ENCODE measurements at places on chromosomes 3 and 15.

DNA sequence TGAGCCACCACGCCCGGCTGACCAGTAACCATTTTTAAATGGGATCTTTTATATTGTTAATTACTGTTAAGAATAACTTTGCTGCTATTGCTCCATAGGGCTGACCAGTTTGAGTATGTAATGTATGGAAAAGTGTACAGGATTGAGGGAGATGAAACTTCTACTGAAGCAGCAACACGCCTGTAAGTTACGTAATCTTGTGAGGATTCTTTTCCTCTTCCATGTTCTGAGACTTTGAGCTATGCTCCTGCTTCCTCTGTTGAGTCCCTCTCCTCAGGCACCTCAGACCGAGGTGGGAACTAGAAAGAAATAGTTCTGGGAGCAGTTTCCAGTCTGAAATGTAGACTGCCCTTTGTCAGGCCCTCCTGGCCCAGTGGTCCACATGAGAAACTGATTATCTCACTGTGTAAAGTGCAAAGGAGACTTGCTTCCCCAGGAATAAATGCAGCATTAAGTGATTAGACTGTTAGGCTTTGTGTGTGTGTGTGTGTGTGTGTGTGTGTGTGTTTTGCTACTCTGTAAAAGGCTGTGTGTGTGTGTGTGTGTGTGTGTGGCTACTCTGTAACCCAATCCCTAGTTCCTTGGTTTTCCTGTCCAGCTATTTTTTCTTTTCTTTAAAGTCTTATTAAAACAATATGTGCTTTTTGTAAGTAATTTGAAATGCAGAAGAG, 5.2 kb downstream of the POLR2H start:
- no peak for DNase-seq

DNA sequence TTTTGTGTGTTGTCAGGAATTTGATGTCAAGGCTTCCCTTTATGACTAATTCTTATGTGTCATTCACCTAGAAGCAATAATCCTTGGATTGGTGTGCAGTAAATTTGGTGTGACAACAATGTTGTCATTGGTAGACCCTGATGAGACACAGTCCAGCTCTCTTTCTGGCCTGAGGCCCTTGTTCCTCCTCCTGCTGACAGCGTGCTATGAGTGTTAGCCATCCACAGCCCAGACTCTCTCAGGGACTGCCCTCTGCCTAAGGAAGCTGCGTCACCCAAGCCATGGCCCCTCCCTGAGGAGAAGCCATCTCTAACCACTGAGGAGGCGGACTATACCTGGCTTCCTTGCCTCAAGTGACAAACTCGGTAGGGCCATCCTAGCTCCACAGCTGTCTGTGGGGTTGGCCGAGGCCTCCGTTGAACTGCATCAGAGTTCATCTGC, 13.3 kb upstream of the TM4SF1 start:
- no peak for DNase-seq

GRCh38 chr3:151402349-151402748, 17.8 kb upstream of the P2RY12 start:
- DNase-seq = no peak

GRCh38 chr3:132352556-132353143, 35.4 kb downstream of the ACP3 start:
- peak; percentile 15 for DNase-seq

GRCh38 chr3:145118303-145118702, 1042.7 kb downstream of the PLOD2 start:
- no peak for DNase-seq

DNA sequence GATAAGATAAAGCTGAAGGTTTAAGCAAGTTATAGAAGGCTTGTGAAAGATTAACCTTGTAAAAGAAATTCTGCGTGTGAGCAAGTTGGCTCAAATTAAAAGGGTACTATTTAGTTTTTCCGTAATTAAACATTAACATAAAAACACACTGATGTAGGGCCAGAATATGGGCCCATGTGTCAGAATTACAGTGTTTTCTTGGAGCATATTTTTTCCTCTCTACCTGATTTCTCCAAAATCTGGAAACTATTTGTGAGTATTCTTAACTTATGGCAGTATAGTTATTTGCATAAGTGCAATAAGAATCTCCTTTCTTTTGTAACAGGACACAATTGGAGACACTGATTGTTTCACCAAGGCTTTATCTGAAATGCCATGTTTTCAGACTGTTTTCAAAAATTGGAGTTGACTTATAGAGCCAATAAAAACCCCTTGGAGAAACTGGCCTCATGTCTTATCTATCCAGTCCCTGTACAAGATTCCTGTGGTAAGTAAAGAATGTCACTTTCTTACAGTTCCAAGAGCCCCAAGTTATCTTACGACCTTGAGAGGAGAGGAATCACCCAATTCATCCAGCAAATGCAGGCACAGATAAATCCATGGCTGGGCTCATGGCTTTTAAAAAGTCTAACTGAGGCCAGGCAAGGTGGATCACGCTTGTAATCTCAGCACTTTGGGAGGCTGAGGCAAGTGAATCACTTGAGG, 47.8 kb upstream of the P2RY1 start:
- no peak for DNase-seq

DNA sequence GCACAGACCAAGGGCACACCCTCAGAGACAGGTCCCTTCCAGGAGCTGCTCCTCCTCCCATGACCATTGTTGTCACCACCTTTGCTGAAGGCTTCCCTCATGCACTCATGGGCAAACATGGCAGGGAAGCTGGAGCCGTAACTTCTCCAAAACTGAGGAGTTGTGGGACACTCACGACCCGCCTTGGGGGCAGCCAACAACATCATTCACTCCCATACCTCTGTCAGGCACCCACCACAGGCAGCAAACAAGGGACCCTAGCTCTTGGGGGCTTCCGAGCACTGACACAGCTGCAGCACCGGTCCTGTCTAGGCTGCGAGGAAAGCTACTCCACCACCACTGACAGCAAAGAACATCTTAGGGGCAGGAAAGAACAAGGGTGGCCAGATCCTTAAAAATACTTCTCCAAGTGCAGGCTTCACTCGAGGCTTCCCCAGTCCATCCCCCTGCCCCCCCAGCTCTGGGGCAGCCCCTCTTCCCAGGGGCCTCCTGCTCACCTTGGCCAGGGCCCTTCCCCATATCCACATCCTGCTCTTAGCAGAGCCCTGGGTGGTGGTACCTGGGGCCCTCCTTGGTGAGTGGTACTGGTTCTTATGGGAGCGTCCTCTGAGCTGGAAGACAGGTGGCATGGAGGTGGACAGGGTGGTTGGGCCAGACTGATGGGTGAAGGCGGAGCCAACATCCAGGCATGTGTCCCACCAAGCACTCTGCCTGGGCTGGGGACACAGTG, 28.0 kb upstream of the DUSP7 start:
- no peak for DNase-seq

GRCh38 chr3:190642016-190642415, 128.1 kb downstream of the IL1RAP start:
- DNase-seq = no peak

DNA sequence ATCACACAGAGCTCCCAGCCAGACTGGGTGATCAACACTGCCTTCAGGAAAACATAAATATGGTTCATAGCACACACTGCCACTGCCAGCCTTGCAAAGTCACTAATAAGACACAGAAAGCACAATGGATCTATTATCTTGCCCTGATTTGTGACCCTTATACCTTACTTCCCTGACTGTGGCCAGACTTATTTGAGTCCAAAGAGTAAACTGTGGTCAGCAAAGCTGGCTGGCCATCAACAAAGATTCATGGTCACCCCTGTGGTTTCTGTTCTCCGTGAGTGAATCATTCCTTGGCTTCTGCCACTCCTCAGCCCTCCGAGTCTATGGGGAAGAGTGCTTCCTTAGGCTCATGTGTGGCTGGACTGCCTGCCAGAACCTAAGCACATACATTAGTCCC, 437.7 kb downstream of the RAP2B start:
- peak; percentile 48 for DNase-seq

DNA sequence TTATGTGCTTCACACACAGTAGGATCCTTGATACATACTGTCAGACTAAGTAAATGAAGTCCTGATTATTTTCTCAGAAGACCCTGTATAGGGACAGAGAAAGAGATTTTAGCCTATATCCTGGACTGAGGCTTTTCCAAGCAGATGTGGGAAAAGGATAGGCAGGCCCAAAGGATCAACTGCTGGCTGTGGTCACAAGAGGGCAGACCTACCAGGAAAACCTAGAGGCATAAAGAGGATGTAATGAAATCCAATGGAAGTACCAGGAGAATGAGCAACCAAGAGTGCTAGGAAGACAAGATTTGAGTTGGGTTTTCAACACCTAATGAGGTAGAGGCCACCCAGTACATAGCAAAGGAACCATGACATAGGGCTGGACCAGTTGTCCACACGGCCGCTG, 23.1 kb downstream of the DCLK3 start:
- no peak for DNase-seq

- no peak for DNase-seq
Observed at GRCh38 chr3:178275793-178276192, 260.4 kb upstream of the KCNMB2 start.

Measured in amniotic stem cell (primary cell).